ENCODE measurements at places on chromosomes 3 and 15. TPM values are rescaled to one million over a fixed set of nuclear protein-coding genes. Genes with fewer than 3 reads are reported as not detected.
A peak's percentile ranks its signal among the peaks of the same experiment; 100 is the strongest.

TRIM71 gene
- total RNA-seq: not detected

GRCh38 chr3:139299261-139300132, 44.3 kb upstream of the MRPS22 start:
- DNase-seq: no peak

GRCh38 chr15:92306663-92307062, 87.0 kb upstream of the ST8SIA2 start:
- DNase-seq: no peak

GPR171 gene
- total RNA-seq: 5.0 TPM

DNA sequence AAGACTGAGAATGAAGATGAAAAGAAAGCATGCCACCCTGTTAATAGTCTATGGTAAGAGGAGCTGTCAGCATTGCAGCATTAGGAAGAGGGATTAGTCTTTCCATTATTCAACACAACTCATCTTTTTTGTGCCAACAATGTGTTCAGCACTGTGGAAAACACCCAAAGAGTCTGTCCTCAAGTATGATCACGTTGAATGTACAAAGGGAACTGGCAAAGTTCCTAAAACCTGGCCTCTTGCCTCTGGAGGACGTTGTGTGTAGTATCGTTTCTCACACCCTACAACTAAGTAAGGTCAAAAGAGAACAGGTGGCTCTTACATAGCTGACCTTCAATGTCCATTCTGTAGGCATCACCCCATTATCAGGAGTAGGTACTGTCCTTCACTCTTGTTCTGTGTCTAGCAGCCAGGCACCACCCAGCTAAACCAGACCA, 147.9 kb upstream of the THBS1 start:
- no peak for DNase-seq

DOCK3 gene
- 0.40 TPM for total RNA-seq

- no peak for DNase-seq
Measured at GRCh38 chr3:159739969-159740368, 248.7 kb upstream of the IL12A start.

PRRT3 gene
- 3.8 TPM for total RNA-seq

GOLGA6A gene
- total RNA-seq: not detected

- no peak for DNase-seq
Measured at GRCh38 chr3:63964681-63965485, 52.7 kb upstream of the SCAANT1 start.

DNA sequence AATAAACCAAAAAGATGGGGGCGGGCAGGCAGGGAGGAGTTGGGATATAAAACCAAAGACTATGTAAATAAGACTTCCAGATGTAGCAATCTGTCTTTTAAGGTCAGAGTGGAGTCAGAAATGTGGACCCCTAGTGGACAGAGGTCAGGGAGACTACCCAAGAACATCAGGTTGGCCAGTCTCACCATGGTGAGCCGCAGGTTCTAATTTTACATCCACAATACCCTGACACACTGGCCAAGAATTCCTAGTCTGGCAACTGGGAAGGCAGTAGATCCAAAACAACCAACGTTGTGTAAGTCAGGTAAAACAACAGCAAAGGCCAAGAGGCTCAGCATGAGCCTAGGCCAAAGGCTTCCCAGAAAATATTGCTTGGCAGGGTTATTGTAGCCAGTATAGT, 203.4 kb downstream of the FOXP1 start:
- no peak for DNase-seq

TNNC1 gene
- total RNA-seq: not detected

DNA sequence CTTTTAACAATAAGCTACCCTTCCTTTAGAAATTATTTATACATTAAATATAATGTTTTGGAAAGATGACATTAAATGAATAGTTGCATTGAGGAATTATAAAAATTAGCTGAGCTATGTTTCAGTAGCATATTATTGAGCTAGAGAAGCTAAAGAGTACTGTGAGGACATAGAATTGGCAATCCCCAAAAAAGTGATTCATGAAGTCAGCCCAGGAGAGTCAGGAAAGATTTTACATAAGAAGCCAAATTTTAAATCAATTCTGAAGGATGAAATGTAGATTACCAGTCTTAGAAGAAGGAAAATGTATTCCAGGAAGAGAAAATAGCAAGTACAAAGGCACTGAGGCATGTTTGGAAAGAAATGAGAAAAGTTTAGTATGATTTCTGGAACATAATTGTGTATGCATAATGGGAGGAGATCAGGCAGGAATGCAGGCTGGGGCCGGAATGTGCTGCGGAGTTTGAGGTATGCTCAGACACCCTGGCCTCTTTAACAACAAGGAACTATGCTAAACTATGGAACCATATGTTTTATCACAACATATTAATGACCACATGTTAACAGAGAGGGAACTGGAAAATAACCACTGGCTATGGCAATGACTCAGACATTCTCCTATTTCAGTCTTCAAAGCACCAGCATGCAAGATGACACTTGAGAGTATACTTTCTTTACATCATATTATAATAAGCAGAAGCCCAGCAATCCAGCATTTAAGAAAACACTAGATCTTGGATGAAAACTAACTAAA, 103.3 kb upstream of the COL8A1 start:
- no peak for DNase-seq

DLEC1 gene
- 0.67 TPM for total RNA-seq

DNA sequence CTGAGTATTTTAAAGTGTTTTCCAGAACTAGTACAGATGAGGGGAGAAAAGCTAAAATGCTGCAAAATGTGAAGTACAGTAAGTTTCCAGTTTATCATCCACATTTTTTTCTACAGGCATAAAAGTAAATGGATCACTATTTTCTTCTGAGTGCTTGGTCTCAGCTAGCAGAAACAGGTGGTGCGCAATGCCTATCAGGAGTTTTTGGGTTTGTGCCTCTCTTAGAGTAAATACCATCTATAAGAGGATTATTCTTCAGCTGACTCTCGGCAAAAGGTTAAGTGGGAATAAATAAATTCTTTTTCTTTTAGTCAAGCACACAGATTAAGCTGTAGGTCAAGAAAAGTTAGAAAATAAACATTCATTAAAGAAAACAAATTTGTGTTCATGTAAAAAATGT, 1027.7 kb downstream of the PLOD2 start:
- no peak for DNase-seq

DNA sequence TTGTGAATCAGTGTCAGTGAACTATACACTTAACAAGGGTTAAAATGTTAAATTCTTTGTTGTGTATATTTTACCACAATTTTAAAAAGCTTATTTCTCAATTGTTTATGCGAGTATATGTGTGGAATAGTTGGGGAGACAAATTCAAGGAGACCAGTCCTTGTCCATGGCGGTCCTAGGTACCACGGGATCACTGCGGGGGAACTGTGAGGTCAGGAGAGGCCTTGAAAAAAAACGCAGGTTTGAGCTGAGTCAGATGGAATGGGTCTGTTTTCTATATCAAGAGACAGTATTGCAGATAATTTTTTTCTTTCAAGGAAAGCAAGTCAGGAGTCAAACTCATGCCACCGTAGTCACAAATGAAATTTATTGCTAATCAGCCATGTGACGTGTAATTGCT, 18.5 kb downstream of the IGF1R start:
- no peak for DNase-seq

MUC20 gene
- total RNA-seq: 57.8 TPM

DNA sequence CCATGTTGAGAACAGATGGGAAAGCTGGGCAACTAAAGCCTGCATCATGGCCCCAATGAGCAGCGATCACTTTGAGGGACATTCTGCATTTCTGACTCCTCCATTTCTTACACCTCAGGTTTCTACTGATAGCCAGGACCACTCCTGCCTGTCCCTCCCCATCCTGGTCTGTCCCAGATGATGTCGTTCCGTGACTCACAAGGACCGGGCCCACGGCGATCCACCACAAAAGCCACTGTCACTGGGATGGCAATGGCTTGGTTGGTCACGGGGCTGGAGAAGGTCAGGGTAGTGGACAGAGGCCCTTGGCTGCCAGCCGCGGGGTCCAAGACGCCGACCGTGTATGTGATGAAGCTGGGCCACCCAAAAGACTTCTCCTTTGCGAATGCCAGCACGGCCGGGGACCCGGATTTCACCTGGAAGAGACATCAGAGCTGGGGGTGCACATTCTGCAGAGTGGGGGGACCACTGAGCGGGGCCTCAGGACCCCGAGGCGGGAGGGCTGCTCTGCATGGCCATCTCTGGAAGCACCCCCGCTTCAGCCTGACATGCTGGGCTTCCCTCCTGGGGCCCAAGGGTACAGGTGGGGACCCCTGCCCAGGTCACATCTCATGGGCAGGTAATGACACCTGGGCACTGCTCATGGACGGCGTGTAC, 100.4 kb downstream of the NUP210 start:
- no peak for DNase-seq

GRCh38 chr3:9795207-9795606, 2.3 kb downstream of the ARPC4 start:
- peak; percentile 0 for DNase-seq

GRCh38 chr15:75943713-75944215, 40.1 kb downstream of the FBXO22 start:
- no peak for DNase-seq

BFSP2 gene
- not detected for total RNA-seq

CP gene
- 27.2 TPM for total RNA-seq

DNA sequence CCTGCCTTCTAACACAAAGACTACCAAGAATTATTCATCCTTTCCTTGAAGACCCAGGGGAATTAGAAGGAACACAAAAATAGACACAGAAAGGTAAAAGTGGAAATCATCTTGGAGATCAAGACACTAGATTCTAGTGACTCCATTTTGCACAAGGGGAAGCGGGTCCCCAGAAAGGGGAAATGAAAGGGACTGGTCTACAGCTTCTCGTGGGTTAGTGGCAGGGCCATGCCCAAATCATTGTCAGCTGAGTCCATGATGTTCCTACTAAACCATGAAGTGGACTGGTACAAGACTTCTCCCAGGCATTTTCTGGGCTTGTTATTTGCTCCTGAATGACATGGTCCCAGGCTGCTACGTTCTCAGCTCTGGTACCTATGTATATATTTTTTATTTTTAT, 230.7 kb upstream of the TPRG1 start:
- DNase-seq: peak; percentile 56

DNA sequence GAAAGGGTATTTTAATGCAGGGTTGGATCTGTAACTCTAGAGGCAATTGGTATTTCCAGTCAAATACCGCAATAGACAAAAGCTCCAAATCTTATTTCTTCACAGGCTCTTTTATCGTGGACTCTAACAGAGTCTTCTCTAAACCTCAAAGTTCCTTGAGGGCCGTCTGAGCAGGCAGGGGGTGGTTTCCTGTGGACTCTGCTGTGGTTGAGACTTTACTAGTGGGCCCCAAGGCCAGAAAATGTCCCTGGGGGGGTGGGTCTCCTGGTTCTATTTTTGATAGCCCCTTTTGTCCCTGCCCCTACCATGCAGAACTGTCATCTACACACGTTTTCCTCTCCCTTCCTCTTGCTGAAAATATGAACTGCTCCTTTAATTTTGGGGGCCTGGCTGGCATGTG, 80.1 kb downstream of the ASB7 start:
- no peak for DNase-seq

DNA sequence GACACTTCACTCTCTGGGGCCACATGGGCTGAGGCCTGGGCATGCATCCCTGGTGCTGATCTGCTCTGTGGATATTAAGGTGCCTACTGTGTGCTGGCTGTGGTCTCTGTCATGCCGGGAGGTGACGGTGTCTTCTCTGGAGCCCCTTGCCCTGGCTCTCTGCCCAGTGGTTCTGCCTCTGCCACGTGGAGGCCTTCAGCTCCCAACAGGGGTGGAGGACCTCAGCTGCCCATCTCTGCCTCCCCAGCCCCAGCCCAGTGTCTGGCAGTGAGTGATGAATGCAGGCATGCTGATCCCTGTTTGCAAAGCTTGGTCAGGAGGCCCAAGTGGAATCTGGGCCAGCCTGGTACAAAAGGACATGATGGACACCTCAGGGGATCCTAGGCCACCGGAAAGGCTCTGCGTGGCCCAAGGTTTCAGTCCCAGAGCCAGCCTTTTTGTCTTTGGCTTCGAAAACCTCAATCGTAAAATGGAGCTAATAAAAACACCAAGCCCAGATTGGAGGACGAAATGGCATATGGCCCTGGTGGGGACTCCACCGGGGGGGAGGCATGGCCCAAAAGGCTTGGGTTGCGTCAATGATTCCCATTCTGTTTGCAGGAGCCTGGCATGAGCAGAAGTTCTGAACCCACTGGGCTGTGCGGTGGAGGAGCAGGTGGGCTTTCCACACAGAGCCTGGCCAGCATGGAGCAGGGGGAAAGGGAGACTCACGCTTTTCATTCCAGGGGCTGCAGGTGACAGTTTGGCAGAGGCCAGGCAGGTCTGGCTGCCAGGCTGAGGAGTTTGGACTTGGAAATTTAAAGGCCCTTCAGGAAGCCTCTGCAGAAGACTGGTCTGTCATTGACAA, 54.7 kb upstream of the KLF13 start:
- no peak for DNase-seq

GRCh38 chr15:50148362-50148963, 29.4 kb upstream of the ATP8B4 start:
- peak; percentile 67 for DNase-seq

DNA sequence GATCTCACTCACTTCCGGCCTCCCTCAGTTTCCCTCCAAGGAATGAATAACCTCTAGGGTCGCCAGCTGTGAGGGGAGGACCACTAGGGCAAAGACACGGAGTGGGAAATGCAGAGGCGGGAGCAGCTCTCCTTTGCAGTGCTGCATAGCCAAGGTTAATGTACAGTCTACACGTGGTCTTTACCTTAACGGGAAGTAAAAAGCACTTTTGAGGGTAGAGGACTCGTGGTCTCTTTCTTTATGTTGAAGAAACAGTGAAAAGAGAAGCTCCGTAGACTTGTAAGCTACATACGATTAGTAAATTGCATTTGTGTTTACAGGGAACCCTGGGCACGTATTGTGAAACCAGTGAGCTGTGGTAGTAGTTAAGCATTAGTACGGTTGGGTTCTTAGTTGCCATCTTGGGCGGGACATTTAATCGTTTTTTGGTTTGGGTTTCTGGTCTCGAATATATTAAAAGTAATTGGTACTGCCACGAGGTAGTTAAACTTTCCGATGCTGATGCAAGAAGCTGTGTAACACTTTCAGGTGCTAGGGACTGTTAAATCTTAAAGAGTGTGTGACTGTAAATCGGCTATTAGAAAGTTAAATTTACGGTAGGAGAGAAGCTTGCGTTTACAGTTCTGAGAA, 828 bp downstream of the U2SURP start:
- no peak for DNase-seq

DNA sequence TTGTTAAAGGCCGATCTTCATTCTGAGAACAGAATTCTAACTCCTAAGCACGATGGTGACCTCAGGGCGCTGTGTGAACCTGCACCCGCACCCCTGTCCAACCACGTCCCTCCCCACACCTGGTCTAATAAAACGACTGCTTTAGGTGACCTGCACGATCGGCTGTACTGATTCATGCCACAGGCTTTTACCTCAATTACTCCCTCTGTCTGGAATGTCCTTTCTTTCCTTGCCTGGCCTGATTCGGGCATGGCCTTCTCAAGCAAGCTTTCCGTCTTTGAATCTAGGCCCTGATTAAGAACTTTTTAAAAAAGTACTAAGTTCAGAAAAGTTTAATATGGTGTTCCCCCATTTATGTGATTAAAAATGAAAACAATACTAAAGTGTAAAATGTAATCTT, 842 bp upstream of the U2SURP start:
- DNase-seq: no peak

DNA sequence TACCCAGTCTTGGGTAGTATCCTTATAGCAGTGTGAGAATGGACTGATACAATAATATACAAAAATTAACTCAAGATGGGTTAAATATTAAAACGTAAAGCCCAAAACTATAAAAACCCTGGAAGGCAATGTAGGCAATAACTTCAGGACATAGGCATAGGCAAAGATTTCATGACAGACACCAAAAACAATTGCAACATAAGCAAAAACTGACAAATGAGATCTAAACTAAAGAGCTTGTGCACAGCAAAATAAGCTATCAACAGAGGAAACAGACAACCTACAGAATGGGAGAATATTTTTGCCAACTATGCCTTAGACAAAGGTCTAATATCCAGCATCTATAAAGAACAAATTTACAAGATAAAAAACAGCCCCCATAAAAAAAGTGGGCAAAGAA, 204.8 kb upstream of the CCDC54 start:
- no peak for DNase-seq

TMEM212 gene
- total RNA-seq: not detected

Measured in Peyer's patch (tissue), 4 donors.